ENCODE measurements at places on chromosomes 7 and 10.

DNA sequence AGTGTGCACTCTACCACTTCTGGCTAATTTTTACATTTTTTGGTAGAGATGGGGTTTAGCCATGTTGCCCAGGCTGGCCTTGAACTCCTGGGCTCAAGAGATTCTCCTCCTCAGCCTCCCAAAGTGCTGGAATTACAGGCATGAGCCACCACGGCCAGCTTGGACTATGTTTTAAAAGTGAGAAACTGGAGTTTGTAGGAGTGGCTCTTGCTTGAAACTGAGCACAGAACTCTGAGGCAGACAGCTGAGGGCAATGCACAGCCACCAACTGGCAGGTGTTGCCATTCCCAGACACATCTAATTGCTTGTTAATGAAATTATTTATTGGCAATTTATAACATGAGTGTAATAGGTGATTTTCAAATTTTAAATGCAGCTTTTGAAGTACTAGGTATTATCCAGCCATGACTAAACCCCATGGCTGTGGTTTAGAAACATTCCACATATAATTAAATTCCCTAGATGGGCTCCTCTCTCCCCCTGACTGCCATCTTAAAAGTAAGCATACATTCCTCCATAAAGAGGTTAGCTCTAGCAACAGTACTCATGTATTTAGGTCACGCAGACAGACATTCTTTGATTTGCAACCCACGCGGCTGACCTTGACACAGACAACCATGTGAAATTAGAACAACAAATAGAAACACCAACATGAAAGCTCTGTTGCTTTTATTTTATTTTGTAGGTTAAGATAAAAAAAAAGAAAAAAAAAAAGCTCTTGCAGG is 19.8 kb downstream of the PANK1 start:
- DNase-seq: no peak

GRCh38 chr7:83782628-83783027 is 133.7 kb upstream of the SEMA3E start:
- no peak for DNase-seq

DNA sequence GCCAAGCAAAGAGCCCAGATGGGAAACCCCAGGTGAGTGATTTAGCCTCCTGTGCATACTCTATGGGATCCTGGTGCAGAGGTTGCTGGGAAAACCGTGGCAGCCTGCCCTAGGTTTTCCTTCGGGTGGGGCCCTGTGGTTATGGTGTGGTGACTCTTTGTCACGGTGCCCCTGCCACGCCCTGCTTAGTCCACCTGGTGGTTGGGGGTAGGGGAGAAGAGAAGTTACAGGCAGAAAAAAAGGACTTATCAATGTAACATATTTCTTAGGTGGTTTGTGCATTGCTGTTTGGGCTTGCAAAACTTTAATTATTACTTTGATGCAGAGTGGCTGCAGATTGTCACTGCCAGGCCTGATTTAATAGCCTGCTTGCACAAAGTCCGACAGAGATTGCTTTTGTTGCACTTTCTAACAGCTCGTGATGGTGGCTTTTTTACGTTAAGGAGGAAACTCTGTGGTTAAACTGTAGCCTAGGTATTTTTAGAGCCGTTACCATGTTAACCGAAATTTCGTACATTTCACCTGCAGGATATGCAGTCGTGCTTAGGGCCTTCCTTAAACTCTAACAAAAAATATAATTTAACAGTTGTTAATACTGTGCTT is 197.4 kb downstream of the RNLS start:
- no peak for DNase-seq

- no peak for DNase-seq
These were observed 28.8 kb upstream of the ZNF488 start for GRCh38 chr10:47412869-47413268.

DNA sequence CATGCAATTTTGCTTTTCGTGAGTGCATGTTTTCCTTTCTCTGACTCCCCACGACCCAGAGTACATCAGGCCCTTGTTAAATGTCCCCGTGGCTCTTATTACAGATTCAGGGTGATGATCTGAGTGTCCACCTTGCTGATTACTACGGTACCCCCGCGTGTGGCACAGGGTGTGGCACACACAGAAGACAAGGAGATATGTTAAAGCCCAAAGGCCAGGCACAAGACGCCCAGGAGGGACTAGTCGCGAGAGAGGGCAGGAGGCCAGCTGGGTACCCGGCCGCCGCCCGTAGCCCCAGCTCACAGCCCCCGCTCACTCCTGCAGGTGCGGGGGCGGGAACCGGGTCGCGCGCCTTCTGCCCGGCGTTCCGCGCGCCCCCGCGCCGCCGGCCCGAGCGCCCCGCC is 281 bp upstream of the EXOC6 start:
- no peak for DNase-seq

GRCh38 chr10:26815500-26815899 is 45.3 kb downstream of the ABI1 start:
- no peak for DNase-seq

DNA sequence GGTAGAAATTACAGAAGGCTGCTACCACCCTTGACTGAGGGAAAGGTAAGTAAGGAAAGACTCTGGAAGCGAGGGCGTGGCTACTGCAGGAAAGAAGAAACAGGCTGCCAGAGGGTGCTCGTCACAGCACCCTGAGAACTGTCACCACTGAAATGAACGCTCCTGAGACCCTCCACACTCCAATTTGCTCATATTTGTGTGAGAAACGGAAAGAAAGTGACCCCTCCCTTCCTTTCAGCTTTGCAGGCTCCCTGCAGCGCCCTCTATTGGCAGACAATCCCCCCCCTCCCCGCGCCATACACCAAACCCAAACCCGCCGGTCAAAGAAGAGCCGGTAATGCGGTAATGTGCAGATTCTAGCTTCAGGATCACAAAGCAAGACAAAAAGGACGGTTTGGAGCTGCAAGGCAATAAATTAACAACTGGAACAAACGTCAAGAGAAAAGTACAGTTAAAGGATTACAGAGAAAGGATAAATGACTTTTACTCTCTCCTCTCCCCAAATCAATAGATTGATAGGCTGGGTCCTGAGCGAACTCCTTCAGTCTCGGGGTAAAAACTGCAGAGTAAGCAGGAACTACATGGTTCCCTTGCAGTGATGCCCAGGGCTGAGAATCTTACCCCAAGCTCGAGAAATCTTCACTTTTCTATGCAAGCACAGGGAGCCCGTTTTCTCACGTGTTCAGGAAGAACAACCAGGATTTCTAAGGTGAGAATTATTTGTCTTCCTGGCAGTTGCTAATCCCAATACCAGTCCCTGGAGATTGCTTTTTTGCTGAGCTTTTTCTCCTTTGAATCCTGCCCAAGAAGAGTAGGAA is 47.6 kb downstream of the STEAP1B start:
- DNase-seq: no peak

GRCh38 chr7:43535810-43536585 is 46.9 kb upstream of the STK17A start:
- DNase-seq: no peak

DNA sequence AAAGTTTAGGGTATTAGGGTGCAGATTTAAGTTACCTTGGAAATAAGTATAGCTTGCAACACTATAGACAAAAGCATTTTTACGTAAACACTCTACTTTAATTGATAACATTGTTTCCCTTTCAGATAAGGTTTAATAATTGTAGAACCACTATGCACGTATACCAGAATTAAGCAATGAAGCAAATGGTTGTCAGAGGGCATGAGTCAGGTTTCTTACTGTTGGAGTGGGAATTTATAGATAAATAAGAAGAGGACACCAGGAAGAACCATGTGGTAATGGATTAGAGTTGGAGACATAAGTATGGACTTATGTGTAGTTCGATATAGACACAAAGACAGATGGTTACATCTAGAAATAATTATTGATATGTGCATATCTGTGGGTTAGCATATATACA is 355.6 kb downstream of the ETV1 start:
- DNase-seq: no peak

- no peak for DNase-seq
These were observed 12.3 kb downstream of the DDC start for GRCh38 chr7:50552921-50553320.

DNA sequence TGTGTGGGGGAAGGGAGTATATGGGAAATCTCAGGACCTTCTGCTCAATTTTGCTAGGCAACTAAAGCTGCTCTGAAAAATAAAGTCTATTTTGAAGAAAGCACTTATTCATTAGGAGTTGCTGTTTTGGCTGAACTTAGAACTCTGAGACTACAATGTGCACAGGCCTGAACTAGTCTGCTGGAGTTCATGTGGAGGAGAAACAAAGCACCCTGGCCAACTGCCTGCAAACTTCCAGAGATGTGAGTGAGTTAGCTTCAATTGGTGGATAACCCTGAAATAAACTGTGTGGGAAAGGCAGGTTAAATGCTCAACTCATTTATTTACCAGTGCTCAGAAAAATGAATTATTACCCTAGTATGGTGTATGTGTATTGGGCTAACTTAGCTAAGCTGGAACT is 17.3 kb upstream of the FAM241B start:
- DNase-seq: no peak
